Activated gamma-delta T cell treated with anti-CD3 and anti-CD28 coated beads, Interleukin-2, amount 50 U/mL, for 16 hours (primary cell): ENCODE measurements at places on chromosomes 1 and 21.

DNA sequence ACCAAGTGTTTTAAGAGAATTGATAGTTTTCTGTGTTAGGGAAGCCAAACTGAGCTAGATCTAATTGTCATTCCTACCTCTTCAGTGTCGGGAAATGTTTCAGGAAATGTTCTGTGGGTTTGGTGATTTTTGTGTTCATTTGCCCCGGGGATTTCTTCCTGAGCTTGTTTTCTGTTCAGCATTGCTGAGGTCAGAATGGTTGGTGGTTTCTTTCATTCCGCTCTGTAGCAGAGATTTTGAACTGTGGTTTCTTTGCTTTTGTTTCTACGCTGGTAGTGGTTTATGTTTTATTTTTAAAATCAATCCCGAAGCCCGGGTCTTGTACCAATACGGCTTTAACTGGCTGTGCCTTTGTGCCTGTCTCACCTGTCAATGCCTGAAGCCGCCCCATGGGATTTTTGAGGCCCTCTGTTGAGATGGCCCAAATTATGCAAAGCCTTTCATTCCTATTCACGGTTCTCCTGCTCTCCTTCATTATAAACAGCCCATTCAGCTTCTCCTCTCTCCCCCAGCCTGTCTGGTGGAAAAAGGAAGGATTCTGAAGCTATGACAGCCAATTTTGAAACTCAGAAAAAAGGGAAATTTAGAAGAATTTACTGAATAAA is 417.2 kb upstream of the KAZN start:
- DNase-seq = no peak

DNA sequence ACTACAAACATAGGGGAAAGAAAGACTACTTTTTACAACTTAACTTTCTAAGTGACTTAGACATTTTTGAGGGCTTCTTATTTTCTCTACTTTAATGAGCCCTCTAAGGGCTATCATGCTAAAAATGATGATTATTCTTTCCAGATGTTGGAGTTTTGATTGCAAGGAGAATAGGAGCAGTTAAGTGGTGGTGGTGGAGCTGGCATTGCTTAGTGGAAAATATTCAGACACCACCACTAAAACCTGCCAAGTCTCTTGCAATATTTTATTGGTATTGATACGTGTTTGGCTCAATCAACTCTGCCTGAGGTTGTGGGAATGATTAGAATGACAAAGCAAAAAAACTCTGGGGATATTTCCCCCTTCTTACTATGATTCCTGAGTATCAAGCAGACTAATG is 82.6 kb upstream of the PTGFR start:
- no peak for DNase-seq

DNA sequence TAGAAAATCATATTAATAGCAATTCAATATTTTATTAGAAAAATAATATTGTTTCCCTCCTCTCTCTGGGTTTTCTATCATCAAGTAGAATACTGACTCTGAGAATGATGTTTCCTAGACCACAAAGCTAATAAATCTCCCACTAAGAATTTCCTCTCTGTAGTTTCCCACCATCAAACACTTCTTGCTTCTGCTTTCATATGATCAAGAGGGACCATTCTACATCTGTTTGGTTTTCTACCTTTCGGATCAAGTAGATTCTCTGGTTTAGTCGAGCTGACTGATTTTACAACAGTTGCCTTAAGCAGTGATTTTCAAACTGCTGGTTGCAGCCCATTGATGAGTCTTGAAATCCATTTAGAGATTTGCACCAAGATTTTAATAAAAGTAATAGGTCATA is 240.2 kb upstream of the PTBP2 start:
- DNase-seq = no peak

DNA sequence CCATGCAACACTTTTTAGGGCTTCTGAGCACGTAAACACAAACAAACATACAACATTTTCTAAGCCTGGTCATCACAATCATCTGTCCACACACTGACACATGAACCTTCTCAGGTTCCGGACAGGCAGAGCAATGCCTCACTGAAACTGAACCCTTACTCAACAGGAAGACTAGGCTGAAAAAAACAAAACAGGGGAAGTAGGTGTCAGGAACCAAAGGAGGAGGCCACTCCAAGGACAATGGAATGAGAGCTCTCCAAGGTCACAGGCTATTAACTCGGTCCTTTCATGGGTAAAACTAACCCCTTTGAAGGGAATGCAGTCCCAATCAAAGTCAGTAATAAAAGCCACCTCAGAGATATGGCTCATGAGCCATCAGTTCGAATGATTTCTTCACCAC is 76.6 kb downstream of the FAM78B start:
- no peak for DNase-seq

GRCh38 chr1:62070384-62071011 is 124.2 kb upstream of the L1TD1 start:
- no peak for DNase-seq

DNA sequence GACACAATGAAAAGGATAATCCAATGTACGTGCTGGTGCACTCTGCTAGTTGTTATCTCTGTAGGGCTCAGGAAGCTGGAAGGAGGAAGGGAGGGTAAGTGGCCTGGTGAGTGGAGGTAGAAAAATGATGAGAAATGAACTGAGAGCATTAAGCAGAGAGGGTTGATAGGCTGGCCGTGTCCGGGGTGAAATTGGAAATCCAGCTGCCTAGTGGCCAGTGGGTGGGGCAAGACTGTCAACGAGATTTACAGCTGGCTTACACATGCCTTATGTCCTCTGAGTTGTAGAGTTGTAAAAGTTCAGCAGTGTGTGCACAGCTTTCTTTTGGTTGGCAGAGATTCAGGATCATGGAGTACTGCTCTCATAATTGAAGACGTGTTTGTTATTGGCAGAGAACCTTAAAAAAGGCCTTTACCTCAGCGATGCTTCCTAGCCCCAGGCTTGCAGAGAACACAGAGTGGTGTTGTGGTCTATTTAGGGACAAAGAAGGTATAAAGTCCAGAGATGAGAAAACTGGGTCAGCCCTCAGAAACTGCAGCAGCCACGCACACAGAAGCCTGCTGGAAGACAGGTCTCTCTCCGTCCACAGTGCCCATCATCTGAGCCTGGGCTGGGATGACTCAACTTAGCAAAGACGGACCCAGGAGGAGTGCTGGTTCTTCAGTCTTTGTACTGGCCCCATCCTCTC is 132.4 kb downstream of the EDEM3 start:
- no peak for DNase-seq

GRCh38 chr1:114397601-114398000 is 113.4 kb downstream of the TRIM33 start:
- DNase-seq = no peak

- no peak for DNase-seq
These were observed 18.7 kb upstream of the SAMD13 start for GRCh38 chr1:84282780-84283333.

- DNase-seq = no peak
These were observed 95.2 kb upstream of the ADAR start for GRCh38 chr1:154703170-154703569.

DNA sequence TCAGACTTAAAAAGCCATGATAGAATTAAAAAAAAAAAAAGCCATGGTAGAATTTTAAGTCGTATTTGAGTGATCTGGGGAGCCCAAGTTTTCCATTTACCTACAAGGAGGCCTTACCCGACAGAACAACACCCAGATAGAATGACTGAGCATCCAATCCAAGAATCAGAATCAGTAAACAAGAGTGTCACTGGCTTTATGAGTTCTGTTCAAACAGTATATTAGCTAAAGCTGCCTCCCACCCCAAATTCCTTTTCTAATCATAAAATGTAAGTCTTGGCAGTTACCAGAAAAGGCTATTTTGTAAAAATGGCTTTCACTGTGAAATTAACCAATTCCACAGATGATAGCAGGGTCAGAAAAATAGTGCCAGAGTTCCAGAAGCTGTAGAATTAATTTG is 1.2 kb downstream of the GTF2B start:
- no peak for DNase-seq

GRCh38 chr1:90544356-90544755 is 172.7 kb downstream of the BARHL2 start:
- no peak for DNase-seq

- DNase-seq = peak; percentile 20
These were observed 464 bp downstream of the ACBD6 start for GRCh38 chr1:180501865-180502360.

DNA sequence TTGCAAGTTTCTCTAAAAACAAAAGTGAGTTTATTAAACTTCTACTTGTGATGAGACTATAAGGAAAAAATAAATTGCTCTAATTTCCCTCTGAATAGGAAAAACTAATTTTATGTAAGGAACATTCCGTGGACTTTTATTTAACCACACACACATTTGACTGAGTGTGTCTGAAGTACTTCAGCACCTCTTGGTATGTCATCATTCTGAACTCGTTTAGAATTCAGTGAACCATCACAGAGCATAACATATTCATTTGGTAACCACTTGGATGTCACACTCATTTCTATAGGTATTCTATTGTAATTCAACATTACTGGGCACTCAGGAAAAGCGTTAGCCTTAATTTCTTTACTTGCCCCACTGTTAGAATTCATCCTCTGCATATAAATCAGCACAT is 79.1 kb downstream of the RGS21 start:
- no peak for DNase-seq
